Stimulated activated CD4-positive, alpha-beta T cell treated with anti-CD3 and anti-CD28 coated beads, Interleukin-15, amount 100 ng/mL, for 1 hour (primary cell): ENCODE measurements at places on chromosomes 13 and 19.

- no peak for DNase-seq
These were observed 1.3 kb downstream of the KLF16 start for GRCh38 chr19:1862068-1862423.

DNA sequence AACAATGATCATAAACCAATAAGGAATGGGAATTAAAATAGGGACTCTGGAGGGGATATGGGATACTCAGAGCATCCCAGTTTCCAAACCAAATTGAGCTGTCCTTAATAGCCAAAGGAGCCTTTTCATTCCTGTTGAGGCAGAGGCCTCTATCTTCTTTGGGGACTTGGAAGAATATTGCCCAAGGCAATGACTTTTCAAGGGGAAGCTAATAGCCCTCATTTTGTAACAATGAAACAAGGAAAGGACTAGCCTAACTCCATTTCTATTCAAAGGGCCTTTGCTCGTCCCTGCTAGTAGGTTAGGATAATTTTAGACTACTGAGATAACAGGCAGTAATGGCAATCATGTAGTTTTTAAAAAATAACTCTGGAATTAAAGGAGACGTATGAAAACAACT lies 789.8 kb upstream of the SLITRK5 start:
- no peak for DNase-seq

GRCh38 chr13:22017226-22017625 lies 346.4 kb downstream of the FGF9 start:
- no peak for DNase-seq

DNA sequence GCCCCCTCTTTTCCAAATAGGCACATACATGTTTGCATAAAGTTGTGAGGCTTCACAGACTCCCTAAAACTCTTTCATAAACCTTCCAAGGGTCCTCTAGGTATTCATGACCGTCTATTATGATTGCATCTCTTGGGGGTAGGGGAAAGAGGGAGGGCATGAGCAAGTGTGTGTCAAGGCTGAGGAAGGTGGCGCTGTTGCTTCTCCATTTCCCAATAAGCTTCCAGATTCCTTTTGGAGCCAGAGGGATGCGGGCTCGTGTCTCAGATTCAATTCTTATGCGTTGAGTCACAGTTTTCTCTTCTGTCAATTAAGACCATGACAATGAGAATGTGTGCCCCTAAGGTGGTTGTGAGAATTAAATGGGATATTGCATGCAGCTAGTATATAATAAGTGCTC lies 51.0 kb upstream of the CYP2A7 start:
- DNase-seq, result no peak

- peak; percentile 26 for DNase-seq
These were observed 689 bp downstream of the DCUN1D2 start for GRCh38 chr13:113489549-113490495.

DNA sequence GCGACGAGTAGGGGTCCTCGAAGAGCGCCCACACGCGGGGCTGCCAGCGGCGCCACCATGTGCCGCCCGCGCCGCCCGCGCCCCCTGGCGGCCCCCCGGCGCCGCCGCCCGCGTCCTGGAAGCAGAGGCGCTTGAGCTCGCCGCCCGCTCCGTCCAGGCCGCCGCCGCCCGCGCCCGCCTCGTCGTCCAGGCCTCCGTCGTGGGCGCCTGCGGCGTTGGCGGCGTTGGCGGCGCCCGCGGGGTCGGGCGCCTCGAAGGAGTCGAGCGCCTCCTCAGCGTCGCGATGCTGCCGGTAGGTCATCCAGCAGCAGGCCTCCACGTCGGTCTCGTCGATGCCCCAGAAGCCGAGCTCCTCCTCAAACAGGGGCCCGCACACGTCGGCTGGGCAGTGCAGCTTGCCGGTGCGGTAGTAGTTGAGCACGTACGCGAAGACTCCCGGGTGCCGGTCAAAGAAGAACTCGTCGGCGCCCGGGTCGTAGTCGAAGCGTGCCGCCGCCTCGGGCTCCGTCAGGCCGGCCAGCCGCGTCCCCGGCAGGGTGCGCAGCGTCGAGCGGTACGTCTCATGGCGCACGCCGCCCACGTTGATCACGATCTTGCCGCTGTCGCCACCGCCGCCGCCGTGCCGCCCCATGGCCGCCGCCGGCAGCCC lies 829 bp downstream of the KCNC3 start:
- DNase-seq, result no peak

- no peak for DNase-seq
These were observed 314.8 kb upstream of the TMTC4 start for GRCh38 chr13:100989392-100989791.

DNA sequence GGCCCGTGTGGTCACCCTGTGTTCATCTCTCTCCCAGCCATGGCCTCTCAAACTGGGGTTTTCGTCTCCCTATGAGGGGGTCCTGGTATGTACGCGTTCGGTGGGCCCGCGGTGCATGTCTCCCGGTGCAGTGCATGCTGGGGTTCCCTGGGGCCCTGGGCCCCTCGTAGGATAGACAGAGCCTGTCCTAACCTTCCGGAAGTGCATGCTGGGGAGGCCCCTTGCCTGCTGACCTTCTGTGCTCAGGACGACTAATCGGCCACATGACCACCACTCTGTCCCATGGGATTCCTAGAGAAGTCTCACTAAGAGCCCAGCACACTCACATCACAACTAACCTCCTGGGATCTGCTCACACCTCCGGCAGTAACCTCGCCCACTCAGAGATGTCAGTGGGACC lies 4.9 kb upstream of the USE1 start:
- DNase-seq, result no peak

- DNase-seq, result no peak
These were observed 7.3 kb downstream of the RASAL3 start for GRCh38 chr19:15456871-15457700.

GRCh38 chr13:73464758-73465616 lies 406.2 kb downstream of the KLF5 start:
- DNase-seq, result no peak

- no peak for DNase-seq
These were observed 4.4 kb upstream of the TEKTIP1 start for GRCh38 chr19:3534375-3535234.

DNA sequence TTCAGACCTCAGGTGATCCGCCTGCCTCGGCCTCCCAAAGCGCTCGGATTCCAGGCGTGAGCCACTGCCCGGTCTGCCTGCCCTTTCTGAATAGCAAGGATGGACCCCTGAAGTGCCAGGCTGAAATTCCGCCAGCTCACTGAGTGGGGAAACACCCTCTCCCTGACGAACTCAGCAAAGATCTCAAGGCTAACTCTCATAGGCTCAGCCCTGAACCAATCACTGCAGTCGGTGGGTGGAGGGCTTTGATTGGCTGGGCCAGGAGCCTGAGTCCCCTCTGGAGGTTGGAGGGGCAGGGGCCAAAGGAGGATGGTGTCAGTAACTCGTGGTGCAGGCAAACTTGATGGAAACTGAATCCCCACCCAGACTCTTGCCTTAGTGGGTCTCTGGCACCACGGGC lies 11.2 kb upstream of the COMP start:
- no peak for DNase-seq

GRCh38 chr19:36258028-36258875 lies 43.3 kb downstream of the ZNF146 start:
- DNase-seq, result no peak

DNA sequence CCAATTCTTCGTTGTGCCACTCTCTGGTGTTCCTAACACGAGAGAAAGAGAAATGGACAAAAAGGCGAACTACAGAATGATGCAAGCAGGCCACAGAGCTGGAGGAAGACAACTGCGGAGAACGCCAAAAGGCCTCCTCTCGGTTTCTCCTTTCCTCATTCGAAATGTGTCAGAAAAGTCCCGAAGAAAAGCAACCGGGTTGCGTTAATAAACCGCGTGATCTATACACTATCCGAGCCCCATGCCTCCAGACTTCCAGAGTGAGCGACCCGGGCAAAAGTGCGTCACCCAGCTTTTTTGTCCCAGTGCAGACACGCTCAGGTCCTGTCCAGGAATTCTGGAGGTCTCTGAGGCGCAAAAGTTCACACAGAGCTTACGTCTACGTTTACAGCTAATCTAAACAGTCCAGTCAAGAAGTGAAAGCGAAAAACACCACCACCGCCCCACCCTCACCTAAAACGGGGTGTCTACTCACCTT lies 413 bp downstream of the N4BP2L2 start:
- no peak for DNase-seq

- DNase-seq, result no peak
These were observed 22.2 kb upstream of the FXYD3 start for GRCh38 chr19:35093430-35093829.
